ENCODE measurements at places on chromosomes 4 and X. TPM values are rescaled to one million over a fixed set of nuclear protein-coding genes. Genes with fewer than 3 reads are reported as not detected.

DNA sequence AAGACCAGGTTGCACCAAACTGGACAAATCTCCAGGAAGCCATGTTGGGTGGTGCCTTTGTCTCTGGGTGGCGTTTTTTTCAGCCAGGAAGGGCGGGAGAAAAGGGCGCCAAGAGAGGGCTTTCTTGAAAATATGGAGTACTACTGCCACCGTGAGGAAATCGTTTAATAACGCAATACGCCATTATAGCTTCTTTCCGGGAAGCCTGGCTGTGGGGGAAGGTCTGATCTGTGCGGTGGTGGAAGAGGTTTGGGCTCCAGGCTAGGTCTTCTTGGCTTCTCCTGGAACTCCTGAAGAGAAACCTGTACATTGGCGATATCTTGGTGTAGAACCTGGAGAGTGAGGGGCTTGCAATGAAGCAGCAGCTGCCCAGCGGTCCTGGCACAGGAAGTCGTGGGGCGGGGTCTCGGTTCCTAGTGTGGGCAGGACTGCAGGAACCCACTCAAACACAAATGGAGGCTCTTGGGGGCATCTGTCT lies 202.7 kb downstream of the OR13H1 start:
- peak; percentile 91 for DNase-seq

DNA sequence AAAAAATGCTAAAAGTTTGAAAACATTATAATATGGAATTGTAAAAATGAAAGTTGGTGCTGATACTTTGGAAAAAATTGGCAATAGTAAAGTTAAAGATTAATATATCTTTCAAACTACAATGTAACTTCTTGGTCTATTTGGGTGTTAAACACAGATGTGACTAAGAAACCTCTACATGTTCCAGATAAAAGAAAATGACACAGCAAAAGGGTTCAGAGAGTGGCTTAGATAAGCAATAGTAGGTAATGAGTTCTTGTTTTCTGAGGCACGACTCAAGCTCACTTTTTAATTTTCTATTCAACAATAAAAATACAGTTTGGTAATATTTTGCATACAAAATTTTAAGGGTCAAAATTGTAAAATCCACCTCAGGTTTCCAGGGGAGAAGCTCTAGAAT lies 292.7 kb downstream of the GALNTL6 start:
- DNase-seq = no peak

DNA sequence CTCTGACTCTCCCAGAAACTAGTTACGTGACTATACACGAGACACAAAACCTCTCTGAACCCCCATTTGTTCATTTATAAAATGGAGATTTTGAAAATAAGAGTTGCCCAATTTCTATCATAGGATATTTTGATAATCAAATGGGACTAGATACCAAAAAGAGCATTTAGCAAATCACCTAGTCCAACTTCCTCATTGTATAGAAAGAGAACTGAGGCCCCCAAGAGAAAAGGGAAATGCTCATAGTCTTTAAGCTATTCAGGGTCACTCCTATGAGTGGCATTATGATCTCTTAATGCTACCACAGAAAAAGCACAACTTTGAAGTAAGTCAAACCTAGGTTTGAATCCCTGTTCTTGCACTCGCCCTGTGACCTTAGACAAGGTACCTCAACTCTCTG lies 62.7 kb downstream of the BMP15 start:
- DNase-seq = no peak

DNA sequence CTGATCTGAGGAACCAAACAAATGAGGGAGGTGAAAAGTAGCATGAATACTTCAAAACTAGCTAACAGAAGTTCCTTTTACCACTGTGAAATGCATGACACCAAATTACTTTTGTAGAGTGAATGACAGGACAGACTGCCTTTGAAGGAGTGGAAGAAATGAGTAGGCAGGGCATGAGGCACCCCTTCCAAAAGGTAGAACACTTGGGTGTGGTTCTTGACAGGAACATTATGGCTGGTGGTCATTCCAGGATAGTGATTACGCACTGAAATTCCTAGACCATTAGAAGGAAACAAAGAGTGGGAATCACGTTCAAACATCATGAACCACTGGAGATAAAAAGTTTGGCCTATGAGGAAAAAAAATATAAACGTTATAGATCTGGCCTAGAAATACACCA lies 4.9 kb downstream of the HUWE1 start:
- no peak for DNase-seq

GRCh38 chr4:32752962-32753361 lies 2032.8 kb downstream of the PCDH7 start:
- DNase-seq = no peak

- DNase-seq = no peak
Measured at GRCh38 chr4:24145591-24145990, 255.7 kb upstream of the PPARGC1A start.

DNA sequence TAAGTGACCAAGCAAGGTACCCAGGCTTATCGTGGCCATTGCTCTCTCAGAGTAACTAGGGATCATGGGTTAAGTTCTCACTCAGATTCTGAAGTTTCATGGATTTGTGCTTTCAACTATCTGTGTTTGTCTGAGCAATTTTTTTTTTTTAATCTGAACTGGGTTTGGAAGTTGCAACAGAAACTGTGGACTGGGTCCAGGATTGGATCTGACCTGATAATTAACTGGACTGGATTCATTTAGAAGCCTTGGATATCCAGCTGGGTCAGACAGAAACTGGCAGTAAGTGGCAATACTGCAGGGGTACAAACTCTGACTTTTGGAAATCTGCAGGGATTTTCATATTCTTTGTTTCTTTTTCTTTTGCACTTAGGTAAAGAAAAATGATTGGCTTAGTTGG lies 38.7 kb upstream of the FGF2 start:
- no peak for DNase-seq

DNA sequence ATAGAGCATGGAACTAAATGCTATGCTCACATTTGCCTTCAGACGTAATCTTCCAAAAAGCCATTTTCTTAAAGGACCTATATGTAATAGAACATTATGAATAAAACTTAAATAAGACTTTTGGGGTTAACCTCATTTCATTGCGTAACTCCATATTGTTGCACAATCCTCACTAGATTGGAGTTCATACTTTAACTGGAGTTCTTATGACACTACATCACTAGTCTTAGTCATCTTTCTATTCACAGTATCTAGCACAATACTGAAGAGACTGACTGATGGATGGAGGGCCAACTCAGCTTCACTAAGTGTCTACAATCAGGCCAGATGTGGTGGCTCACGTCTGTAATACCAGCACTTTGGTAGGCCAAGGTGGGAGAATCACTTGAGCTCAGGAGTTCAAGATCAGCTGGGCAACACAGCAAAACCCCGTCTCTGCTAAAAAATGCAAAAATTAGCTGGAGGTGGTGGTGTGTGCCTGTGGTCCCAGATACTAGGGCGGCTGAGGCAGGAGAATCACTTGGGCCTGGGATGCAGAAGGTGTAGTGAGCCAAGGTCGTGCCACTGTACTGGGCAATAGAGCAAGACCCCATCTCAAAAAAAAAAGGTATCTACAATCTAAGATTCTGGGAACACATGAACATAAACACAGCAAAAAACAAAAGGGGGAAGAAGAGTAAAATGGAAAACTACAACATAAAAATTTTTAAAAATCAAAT lies 80.8 kb upstream of the MAB21L2 start:
- DNase-seq = no peak

GRCh38 chrX:110245011-110245410 lies 72.9 kb downstream of the AMMECR1 start:
- DNase-seq = no peak

GRCh38 chrX:129939986-129940385 lies 34.0 kb downstream of the UTP14A start:
- no peak for DNase-seq

GRCh38 chr4:31194823-31195222 lies 474.7 kb downstream of the PCDH7 start:
- DNase-seq = peak; percentile 2

DNA sequence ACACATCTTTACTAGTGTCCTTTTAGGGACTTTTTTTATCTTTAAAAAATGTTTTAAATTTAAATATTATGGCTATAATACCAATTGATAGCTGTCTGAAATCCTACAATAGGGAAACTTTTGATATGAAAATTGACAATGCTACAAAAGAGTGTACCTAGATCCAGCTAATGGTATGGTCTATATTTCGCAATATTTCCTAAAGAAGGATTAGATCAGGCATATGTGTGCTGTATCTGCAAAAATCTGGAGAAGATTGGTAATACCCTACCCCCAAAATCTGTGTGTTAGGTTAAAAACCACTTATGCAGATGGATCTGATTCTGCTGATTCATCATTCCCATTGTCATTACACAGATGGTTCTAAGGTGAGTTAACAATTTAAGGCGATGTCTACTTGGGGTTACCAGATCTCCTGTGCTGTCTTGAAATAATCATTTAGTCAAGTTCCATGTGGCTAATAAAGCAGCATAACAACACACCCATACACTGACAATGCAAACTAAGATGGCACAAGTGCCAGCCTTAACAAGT lies 137.1 kb downstream of the GASK1B start:
- no peak for DNase-seq

DNA sequence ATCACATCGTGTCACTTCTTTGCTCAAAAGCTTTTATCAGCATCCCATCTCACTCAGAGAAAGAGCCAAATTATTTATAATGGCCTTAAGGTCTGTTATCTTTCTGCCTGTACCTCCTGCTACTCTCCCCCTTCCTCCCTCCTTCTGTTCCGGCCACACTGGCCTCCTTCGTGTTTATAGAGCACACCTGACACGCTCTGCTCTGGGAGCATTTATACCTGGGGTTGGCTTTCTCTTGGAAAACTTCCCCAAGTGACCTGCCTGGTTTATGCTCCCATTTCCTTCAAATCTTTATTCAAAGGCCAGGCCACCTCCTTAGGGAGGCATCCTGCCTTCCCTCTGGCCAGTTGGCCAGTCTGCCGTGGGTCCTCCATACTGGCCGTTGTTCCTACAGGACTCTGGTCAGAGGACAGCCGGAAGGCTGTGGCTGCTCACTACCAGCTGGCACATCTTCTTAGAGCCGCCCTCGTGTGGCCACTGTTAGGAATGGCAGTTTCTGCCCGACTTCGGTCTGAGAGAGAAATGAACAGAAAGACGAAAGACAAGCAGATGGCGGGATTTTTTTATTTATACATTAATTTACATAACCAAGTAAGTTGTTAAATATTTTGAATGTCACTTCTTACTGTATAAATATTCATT lies 80.2 kb upstream of the CBLL2 start:
- peak; percentile 44 for DNase-seq

DNA sequence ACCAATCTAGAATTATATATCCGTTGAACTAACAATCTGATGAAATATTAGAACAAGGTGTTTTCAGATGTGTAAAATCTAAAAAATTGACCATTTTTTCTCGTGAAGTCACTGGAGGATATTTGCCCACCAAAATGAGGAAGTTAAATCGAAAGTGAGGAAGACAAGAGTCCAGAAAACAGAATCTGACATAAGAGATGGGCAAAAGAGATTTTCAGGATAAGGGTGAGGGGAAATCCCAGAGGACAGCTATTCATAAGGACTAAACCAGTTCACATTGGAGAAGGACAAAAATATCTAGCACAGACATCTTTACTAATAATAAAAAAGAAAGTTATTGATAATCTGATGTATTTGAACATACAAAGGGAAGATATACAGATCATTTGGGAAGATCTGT lies 18.7 kb upstream of the ALG13 start:
- no peak for DNase-seq

GRCh38 chr4:27008679-27009078 lies 148.0 kb downstream of the STIM2 start:
- DNase-seq = no peak

- no peak for DNase-seq
Measured at GRCh38 chrX:65658229-65658628, 9.2 kb upstream of the MSN start.

DNA sequence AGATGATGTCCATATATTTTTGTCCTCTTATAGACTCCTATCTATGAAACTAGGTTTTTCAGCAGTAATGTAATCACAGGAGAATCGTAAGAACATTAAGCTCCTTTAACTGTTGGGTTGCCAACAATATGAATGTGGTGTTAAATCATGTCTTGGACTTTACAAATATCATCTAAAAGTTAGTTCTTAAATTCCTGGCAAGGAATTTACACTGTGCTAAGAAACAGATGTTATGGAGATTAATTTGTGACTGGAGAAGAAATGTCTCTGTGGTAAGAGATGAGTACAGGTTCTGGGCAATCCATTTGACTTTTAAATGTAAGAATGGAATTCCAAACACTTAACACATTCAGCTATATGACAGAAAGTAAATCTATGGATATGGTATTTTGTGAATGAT lies 34.6 kb downstream of the CNKSR2 start:
- peak; percentile 40 for DNase-seq

GRCh38 chr4:7463566-7464258 lies 29.0 kb upstream of the PSAPL1 start:
- DNase-seq = peak; percentile 75

- no peak for DNase-seq
Measured at GRCh38 chr4:151184523-151185458, 85.4 kb downstream of the RPS3A start.

DNA sequence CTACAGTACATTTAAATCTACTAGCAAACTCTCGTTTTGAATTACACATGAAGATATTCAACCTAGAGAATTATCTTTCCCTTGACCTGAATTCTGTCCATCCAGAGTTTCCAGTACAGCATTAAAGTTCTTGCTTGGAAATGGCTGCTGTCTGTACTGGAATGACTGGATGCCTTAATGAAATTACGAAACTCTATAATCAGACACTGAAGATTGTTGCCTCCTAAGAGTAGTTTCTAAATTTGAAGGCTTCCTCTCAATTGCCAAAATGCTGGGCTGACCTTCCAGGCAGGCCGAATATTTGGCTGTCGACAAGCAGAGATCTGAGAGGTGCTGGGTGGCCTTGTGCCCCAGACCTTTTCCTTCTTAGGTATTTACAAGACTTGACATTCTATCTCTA lies 215.1 kb upstream of the GPC4 start:
- DNase-seq = no peak

GRCh38 chr4:73687421-73687820 lies 52.9 kb upstream of the CXCL8 start:
- no peak for DNase-seq

Gene SPOCK3
- 1.4 TPM for polyA plus RNA-seq

Gene SCRG1
- polyA plus RNA-seq = 6.0 TPM

Gene NLGN4X
- polyA plus RNA-seq = 3.4 TPM

Gene IL13RA1
- 31.1 TPM for polyA plus RNA-seq

Gene PAGE1
- polyA plus RNA-seq = not detected

Gene APLN
- polyA plus RNA-seq = 18.5 TPM

Gene RHOXF2
- polyA plus RNA-seq = not detected

Gene PRAF2
- 26.3 TPM for polyA plus RNA-seq

Gene ZNF674
- 3.3 TPM for polyA plus RNA-seq

Gene NSUN7
- 0.67 TPM for polyA plus RNA-seq

Gene FGFR3
- 2.8 TPM for polyA plus RNA-seq

Gene TAF7L
- polyA plus RNA-seq = 0.46 TPM

Gene LEF1
- 13.5 TPM for polyA plus RNA-seq

Measured in muscle of back (tissue), 13 donors.